RKO (cell line): ENCODE measurements at places on chromosomes 11 and 22.
A peak's percentile ranks its signal among the peaks of the same experiment; 100 is the strongest.

DNA sequence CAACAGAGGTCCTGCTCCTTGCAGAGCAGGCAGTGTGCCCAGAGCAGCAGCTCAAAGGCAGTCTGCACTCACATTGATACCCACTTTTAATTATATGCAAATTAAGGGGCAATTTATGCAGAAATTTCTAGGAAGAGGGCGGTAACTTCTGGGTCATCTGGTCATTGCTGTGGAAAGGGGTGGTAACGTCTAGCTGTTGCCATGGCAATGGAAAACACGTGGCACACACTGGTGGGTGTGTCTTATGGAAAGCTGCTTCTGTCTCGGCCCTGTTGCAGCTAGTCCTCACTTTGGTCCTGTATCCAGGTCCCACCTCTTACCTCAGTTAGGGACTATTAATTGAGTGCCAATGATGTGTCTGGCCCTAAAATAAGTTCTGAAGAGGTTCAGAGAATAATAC lies 36.8 kb downstream of the BARX2 start:
- no peak for DNase-seq

DNA sequence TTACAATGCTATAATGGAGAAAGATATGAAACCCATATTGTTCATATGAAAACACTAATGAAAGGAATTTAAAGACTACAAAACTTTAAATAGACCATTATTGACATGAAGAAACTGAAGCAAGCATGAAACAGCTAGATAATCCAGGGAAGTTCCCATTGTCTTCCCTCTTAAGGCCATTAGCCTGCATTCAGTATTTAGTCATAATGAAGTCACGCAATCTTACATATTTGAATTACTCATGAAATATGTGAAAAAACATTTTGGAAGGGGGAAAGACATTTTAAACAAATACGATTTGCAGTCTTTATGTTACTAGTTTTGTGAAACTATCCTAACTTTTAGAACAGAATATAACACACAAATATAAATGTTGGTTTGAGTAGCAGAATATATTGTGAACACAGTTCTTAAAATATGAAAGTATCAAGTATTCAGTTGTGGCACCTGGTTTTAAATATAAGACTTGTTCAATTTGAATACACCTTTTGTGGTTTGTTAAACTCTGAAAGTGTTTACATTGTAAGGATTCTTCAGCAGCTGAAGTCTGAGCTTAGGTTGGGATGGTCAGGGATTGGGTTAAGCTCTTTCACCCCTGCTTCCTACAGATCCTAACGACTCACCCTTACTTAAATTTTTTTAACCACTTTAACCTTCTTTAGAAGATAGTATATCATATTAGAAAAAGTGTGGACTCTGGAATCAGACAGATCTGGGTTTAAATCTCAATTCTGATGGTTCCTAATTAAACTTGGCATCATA lies 500.3 kb upstream of the TENM4 start:
- DNase-seq, result peak; percentile 5

GRCh38 chr22:20951932-20952380 lies 15.1 kb upstream of the AIFM3 start:
- no peak for DNase-seq

DNA sequence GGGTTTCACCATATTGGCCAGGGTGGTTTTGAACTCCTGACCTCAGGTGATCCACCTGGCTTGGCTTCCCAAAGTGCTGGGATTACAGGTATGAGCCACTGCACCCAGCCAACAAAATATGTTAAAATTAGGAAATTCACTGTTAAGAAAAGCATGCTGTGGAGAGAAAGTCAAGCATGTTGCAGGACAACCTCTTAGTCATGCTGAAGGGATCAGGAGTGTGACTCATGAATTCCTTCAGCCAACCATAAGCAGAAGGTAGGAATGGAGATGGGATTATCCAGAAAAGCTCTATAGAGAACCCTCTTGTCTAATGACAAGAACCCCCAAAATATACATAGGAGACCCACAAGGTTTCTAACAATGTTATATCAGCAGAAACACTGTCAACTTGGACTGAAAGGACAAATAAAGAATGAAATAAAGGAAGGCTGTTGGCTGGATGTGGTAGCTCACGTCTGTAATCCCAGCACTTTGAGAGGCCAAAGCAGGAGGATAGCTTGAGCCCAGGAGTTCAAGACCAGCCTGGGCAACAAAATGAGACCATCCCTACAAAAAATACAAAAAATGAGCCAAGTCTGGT lies 16.0 kb downstream of the MRTFA start:
- DNase-seq, result peak; percentile 40

DNA sequence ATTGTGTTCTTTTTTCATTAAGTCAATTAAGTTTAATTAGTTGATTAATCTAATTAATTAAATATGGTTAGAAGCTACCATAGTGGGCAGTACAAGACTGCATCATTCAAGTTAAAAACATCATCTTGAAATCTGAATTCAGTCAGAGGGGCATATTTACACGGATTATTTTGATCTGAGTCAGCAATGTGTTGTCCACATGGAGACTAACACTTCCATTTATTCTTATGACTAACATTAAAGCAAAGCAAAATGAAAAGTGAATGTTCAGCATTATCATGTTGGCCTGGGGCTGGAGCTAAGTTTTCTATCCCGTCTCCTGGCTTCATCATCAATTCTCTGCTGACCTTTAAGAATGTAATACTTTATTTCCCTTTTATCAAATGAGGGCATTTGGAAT lies 17.3 kb downstream of the FLI1 start:
- no peak for DNase-seq

DNA sequence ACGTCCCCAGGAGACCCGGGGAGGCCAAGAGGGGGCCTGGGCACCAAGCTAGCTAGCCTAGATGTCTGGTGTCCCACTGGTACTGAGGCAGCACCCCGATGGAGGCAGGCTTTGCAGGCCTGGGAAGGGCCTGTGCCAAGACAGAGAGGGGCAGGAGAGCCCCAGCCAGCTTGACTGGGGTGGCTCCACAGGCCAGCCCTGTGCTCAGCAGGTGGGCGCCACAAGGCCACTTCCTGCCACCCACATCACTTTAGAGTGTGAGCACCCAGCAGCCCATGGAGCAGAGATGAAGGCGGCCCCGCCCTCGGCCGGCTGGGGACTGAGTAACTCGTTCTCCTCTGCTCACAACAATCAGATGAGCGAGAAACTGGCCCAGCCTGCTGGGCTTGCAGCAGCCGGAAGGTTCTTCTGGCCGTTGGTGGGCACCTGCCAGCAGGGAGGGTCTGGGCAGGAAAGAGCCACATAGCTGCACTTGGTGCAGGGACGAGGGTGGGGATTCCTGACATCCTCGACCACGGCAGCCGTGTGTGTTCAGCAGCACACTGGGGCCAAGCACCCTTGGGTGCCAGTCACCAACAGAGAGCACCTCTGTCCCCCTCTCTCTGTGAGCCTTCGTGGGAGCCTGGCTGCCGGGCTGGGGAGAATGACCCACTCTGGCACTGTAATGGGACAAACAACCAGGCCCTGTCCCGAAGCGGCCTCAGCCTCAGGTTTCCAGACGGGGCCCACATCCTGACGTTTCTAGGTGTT lies 7.6 kb downstream of the OSBPL5 start:
- no peak for DNase-seq

- DNase-seq, result no peak
Measured at GRCh38 chr22:35443338-35443737, 43.4 kb downstream of the MCM5 start.

DNA sequence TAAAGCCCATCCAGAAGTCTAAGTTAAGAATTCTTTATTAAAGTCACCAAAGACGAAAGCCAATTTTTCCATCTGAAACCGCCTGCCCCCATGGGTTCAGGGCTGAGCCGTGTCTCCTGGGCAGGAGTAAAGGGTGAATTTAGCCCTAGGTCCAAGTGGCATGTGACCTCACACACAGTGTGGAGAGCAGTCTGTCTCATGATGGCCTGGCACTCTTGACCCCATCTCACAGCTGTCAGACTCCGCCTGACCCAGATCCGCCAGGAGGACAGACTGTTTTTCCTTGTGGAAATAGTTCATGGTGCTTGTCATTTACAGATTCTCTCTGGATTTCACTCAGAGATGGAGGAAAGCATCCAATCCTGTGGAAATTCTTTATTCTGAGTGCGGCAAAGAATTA lies 109.7 kb downstream of the GALNT18 start:
- DNase-seq, result no peak

DNA sequence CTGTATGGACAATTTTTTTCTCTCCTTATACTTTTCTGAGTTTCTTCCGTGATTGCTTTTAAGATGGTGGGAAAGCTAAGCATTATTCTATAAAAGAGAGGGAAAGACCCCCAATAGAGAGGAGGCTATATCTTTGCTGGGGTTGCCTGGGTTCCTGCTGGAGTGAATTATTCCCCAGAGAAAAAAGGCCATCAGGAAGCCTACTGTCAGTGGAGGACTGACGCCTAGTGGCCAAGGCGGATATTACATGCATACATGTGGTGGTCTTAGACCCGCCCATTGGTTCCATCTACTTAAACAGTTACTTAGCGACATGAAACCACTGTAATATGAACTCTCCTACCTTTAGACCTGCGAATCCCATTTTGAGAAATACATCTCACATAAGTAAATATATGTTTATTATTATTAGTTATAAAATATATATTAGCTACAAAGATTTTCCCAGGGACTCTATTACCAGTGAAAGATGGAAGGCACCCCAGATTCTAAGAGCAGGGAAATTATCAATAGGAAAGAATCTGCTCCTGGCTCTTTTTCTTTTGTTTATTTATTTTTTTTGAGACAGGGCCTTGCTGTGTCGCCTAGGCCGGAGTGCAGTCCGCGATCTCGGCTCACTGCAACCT lies 15.7 kb upstream of the PGA3 start:
- peak; percentile 77 for DNase-seq

DNA sequence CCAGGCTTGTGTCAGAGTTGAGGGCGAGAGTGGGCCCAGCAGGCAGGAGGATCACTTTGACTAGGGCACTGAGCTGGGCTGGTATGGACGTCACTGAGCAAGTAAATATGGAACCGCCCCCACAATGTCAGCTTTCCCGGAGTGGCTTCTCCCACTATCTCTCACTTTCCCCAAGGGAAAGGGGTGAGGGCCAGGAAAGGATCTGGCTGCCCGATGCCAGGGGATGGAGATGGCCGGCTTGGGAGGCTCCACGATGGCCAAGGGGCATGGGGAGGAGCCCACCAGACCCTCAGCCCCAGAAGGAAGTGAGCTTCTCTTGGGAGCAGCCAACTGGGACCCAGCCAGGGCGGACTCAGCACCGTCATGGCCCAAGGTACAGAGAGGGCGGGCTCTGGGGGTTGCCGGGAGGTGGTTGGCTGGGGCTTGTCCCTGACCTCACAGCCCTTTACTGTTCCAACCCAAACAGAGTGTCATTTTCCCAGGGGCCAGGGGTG lies 8.7 kb downstream of the PRDM11 start:
- no peak for DNase-seq

GRCh38 chr22:49372530-49373288 lies 455.0 kb downstream of the BRD1 start:
- peak; percentile 63 for DNase-seq

DNA sequence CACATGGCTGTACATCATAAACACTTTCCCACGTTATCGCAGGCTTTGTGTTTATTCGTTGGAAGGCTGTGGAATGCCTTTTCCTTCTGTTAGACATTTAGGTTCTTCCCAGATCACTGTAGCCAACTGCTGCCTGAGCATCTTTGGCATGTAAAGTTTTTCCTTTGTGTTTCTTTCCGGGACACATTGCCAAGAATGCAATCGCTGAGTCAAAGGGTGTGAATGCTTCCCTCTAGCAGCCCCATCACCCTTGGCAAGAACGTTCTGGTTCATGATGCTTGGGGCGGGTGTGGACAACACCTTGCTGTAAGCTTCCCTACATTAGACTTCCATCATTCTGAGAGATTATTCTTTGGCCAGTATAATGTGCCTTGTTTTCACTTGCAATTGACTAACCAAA lies 136.2 kb downstream of the OSBP2 start:
- DNase-seq, result peak; percentile 46

DNA sequence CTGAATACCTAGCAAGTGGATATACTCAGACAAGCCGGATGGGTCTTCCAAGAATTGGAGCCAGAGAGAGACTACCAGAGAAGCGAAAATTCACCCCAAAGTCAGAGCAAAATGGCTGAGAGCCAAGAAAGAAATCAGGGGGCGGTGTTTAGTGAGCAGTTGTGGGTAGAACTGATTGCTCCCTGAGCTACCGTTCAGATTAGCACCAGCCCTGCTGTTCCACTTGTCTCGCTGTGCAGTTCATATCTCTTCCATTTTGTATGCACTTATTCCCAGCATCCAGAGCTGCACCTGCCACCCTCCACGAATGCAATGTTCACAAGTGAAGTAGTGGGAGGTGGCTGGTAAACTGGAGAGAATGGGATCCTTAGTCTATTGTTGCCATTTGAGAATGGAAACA lies 25.5 kb downstream of the DRD2 start:
- DNase-seq, result no peak

DNA sequence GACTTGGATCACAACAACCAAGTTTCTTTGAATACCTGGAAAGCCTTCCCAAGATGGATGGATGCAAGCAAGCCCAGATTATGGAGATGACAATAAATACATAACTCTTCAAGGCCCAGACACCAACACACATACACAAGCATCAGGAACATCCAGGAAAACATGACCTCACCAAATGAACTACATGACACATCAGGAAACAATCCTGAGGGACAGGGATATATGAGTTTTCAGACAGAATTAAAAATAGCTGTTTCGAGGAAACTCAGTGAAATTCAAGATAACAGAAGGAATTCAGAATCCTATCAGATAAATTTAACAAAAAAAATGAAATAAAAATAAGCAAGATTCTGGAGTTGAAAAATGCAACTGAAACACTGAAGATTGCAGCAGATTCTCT lies 659.4 kb downstream of the METTL15 start:
- peak; percentile 21 for DNase-seq

DNA sequence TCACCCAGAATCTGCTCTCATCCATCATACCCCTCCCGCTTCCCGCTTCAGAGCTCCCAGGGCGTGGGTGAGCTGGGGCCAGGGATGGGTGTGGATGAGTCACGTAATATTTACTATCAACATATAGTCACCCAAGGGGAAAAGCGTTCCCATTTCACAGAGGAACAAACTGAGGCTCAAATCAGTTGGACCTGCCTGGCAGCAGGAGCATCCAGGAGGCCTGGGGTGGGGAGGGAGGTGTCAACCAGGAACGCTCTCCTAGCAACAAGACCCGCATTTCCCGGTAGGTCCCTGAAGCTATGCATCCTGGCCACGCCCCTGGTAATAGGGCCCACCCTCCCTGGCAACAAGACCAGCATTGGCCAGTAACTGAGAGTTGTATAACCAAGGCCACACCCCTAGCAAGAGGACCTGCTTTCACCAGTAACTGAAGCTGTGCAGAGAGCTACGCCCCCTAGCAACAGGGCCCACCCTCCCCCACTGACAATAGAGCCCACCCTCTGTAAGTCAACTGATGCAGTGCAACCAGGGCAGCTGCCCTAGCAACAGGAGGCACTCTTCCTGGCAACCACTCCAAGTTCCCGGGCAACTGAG lies 32.7 kb upstream of the TXNRD2 start:
- DNase-seq, result peak; percentile 45

DNA sequence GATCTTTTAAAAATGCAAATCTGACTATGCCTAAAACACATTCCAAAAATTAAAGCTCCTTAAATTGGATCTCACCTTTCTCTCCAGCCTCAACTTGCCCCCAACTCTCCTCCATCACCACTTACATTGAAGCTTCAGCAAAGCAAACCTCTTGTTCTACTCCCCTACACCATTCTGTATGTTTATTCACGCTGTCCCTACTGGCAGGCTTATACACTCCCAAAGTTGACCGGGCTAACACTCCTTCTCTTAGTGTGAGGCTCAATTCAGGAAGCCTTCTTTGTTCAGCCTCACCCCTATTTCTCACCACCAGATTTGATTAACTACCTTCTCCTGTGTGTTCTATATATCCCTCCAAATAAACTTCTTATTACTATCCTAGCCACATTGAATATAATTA lies 1.8 kb upstream of the GDPD4 start:
- no peak for DNase-seq

GRCh38 chr22:34760276-34761008 lies 305.5 kb upstream of the ISX start:
- no peak for DNase-seq
